ENCODE measurements at places on chromosomes 11 and 22.

- DNase-seq = no peak
These were observed 984.0 kb downstream of the BRD1 start for GRCh38 chr22:48843640-48844039.

DNA sequence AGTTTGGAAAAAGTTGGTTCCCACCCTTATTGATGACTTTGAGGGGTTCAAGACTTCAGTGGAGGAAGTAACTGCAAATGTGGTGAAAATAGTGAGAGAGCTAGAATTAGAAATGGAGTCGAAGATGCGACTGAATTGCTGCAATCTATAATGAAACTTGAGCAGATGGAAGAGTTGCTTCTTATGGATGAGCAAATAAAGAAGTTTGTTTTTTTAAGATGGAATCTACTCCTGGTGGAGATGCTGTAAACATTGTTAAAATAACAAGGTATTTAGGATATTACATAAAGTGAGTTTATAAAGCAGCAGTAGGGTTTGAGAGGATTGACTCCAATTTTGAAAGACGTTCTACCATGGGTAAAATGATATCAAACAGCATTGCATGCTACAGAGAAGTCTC, 64.2 kb upstream of the GRK2 start:
- DNase-seq = no peak

GRCh38 chr22:39621826-39622225, 51.3 kb downstream of the CACNA1I start:
- no peak for DNase-seq

DNA sequence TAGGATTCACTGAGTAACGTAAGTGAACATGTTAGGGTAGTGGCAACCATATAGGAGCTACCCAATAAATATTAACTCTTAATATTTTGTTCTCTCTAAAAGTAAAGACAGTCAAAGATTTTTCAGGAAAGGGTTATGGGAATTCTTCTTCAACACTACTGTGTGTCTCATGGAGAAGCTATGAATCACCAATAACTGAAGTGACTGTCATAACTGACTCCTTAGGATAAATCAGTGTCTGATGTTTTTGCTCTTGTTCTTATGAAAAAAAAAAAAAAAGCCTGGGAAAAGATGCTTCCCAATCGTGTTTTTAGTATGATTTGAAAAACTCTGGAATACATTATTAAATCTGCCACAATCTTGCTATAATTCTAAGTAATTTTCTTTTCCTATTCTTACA, 111.2 kb upstream of the CEP126 start:
- no peak for DNase-seq

DNA sequence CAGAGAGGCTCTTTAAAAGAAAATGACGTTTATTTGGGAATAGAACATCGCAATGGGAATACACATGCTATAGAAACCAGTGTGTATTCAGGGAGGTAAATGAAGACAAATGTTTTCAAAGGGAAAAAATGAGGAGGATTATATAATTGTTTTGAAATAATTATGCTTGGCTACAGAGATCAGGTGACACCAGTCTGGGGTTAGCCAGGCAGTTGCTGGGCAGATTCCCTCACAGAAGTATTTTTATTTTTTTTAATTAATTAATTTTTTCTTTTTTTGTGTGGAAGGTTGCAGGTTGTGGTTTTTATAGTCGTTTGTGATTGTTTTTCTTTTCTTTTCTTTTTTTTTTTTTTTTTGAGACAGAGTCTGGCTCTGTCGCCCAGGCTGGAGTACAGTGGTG, 5.6 kb upstream of the STARD10 start:
- no peak for DNase-seq

DNA sequence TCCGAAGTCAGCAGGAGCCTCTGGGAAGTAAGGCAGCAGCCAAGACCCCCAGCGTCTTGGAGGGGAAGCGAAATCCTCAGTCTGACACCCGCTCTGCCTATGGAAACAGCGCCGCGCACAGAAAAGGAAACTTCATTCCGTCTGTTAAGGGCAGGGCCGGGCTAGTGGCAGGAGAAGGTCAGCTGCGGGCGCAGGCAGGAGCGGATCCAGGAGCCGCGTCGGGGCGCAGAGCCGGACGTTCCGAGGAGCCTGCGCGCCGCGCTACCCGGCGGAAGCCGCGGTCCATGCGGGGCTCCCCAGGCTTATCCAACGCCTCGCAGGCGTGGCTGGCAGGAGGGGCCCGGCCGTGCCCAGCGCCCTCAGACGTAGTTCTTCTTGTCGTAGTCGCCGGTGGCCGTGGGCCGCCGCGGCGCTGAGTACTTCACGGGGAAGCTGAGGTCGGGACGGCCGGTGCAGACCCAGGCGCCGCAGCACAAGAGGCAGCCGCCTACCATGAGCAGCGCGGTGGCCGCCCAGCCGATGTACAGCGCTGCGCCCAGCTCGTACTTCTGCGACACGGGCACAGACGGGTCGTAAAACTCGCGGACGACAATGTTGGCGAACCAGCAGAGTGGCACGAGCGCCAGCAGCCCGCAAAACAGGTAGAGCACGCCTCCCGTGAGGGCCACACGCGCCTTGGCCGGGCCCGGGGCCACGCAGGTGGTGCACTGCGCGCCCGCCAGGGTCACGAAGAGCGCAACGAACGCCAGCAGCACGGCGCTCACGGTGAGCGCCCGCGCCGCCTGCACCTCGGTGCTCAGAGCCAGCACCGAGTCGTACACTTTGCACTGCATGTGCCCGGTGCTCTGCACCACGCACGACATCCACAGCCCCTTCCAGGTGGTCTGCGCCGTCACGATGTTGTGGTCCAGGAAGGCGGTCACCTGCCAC, 705 bp downstream of the CLDN5 start:
- DNase-seq = no peak

DNA sequence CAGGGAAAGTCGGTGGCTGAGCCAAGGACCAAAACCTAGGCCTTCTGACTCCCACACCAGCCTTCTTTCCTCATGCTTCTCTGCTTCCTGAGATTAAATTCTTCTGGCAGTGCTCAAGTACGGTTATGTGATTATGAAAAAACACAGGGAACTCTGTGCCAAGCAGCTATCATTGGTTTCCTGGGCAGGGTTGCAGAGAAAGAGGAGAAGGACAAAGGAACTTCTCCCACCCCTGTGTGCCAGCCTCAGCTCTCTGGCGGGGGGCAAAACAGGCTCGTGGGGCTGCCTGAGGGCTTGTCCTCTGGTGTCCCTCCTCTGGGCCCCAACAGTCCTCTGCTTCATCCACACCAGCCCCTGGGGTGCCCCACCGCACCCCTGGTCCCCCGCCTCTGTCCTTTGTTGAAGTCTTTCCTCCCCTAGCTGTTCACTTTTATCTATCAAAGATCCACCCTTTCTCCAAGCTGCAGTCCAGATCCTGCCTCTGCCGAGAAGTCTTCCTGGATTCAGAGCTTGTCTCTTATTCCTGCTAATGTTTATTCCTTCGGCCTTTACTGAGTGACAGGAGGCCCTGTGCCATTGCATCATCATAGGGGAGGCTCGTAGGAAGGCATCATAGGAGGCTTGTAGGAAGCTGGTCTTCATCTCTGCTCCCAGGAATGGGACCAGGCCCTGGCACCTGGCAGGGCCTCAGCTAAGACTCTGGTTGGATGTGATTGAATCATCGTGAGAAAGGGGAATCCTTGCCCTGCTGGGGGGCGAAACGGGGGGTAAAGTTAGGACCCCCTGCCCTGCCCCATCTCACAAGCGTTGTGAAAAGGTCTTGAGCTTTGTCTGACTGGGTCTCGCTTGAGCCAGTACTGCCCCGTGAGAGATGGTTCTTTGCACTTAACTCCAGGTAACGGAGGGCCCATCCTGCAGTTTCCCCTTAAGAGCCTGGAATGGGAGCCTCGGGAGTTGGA, 11.5 kb upstream of the FTH1 start:
- no peak for DNase-seq

GRCh38 chr11:68843052-68843561, 1.4 kb upstream of the CPT1A start:
- DNase-seq = peak; percentile 22

- DNase-seq = no peak
These were observed 1558.9 kb downstream of the FAM181B start for GRCh38 chr11:81174646-81175330.
